ENCODE measurements at places on chromosomes 11 and 22.

GRCh38 chr11:5246772-5247471, 2.7 kb downstream of the HBG1 start:
- no peak for DNase-seq

DNA sequence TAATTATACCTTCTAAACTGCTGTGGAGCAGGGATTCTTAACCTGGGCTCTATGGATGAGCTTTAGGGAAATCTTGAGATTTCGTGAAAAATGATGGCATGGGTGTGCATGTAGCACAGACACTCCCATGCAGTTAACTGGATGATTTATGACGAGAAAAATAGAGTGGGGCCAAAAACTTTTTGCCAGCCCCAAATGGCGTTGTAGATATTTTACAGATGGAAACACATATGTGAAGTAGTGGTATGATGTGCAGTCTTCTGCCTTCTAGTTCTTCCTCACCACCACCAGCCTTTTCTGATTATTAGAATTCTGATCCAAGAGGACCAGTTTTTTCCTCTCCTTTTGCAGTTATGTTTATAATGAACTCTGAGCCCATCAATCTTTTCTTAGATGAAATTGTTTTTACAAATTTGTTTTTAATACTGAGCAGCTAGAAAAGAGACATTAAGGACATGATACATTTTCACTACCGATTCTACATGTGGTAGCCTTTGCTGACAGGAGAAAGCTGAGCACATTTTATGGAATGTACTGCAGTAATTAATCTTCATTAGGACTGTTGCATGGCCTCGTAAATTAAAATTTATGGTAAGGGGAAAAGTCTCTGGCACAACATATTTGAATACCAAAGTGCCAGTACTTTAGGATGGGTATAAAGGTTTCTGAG, 261.4 kb downstream of the DDX10 start:
- no peak for DNase-seq

DNA sequence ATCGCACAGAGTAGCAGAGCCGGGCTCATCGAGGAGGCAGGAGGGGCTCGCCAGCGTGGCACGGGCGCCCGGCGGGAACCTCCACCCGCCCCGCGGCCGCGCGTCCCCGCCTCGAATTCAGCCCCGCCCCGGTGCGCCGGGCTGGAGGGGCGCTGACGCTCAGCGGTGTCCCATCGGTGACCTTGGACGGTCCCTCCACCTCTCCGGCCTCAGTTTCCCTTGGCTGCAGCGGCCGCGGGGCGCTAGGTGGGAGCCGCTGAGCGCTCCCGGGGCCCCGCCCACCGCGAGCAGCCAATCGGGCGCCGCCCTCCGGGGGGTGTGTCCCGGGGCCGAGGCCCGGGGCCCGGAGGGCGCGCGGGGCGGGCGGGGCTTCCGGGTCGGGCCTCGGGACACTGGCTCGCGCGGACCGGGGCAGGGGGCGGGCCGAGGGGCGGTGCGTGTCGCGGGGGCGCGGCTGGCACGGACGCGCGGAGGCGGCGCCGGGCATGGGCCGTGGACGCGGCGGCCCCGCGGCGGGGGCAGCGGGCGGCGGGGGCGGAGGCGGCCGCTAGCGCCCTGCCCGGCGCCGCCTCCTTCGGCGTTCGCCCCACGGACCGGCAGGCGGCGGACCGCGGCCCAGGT, at the start of gene PPARA:
Gene PPARA, plus strand, starts transcription at position 493 of the 621 bp plus-strand sequence. CDS start 47,858 bp downstream, outside the sequence.
- peak; percentile 77 for DNase-seq

- no peak for DNase-seq
These were observed 201.2 kb upstream of the TMEM45B start for GRCh38 chr11:129614256-129614944.

DNA sequence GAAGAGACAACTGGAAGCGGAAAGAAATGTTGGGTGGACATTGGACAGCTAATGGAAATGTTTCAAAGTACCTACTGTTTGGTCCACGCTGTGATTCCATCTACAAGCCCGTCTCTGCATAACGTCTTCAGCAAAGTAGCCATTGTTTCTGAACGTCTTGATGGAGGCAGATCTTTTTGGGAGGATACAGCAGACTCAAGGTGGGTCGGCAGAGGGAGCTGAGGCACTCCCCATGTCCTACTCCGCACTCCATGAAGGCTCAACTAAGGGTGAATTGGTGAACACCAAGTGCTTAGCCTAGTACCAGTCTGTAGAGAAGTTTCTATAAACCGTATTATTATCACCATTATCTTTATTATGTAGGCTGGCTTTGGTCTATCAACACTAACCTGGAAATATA, 45.8 kb downstream of the PRR5L start:
- DNase-seq, result no peak

- DNase-seq, result no peak
These were observed 220.5 kb upstream of the CADM1 start for GRCh38 chr11:115724666-115725065.

GRCh38 chr11:114713756-114714155, 35.4 kb downstream of the NXPE2 start:
- DNase-seq, result no peak

DNA sequence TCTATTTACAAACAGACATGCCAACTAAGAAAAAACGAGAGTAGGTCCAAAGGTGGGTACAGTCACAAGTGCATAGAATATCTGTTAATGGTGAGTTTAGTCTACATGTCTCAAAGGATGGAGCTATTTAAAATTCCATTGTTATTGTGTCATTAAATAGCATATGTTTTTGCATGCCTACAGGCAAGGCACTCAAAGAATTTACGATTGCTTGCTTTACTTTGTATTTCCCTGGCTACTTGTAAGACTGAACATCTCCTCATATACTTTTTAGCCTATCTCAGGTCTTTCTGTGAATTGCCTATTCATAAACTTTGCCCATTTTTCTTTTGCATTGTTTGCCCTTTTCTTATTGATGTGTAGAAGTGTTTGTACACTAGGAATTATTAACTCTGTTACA, 39.7 kb downstream of the DEUP1 start:
- DNase-seq, result no peak

DNA sequence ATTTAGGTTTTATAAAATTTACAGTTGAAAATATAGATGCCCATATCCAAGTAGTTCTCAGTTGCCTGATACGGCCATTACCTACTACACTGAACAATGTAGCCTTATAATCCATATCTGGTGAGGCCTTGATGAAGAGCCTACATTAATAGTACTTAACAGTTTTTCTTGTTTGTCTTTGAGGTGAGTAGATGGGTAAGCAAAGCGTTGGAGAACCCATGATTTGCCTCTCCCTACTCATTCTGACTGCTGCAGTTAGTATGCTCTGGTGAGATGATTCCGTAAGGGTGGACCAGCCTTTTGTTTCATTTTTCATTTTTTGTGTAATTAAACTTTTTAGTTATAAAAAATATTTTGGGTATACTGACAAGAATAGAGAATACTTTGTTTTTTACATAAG, 11.4 kb downstream of the PAAF1 start:
- DNase-seq, result no peak

DNA sequence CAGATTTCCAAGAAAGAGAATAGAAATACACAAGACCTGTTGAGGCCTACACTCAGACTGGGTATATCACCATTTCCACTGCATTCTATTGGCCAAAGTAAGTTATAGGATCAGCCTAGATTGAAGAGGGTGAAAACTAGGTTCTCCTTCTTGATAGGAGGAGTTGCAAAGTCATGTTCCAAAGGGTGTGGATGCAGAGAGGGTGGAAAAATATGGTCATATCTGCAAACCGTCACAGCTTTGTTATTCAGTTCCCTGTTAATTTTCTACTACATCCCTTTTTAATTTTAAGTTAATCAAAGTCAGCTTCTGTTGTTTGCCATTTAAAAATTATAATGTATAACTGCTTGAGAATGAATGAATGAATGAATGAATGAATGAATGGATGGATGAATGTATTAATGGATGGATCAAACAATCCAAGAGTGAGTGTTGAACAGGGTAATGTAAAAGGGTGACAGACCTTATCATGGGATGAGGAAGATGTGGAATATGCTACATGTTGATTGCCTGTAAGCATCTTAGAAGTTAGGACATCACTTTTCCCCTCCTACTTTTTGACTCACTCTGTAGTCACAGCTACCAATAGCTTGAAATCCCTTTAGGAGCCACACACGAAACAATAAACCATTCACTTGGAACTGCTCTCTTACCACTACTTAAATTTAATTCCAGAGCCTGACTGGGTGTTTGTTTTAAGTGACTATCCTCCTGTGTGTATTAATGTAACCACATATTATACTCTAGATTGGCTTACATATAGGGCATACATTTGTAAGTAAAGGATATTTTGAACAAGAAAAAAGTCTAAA, 121.5 kb downstream of the CCDC34 start:
- no peak for DNase-seq

DNA sequence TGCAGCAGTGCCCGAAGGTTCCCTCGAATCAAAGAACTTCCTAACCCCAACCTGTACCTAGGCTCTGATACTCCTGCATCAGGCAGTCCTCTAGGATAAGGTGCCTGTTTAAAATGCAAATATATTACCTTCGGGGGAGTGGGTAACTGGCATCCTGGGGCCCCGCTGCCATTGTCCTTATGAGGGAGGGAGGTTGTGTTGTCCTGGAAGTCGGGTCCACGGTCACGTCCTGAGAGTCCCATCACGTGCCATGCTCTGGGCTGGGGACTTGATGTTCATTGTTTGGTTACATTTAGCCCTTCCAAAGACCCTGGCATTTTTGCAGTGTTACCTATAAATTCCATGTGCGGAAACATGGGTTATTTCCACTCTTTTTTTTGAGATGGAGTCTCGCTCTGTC, 67.6 kb downstream of the PARVB start:
- DNase-seq, result no peak

GRCh38 chr22:26588729-26589366, 1.1 kb downstream of the TPST2 start:
- DNase-seq, result no peak

GRCh38 chr22:29710922-29711593, 8.7 kb upstream of the CABP7 start:
- no peak for DNase-seq

DNA sequence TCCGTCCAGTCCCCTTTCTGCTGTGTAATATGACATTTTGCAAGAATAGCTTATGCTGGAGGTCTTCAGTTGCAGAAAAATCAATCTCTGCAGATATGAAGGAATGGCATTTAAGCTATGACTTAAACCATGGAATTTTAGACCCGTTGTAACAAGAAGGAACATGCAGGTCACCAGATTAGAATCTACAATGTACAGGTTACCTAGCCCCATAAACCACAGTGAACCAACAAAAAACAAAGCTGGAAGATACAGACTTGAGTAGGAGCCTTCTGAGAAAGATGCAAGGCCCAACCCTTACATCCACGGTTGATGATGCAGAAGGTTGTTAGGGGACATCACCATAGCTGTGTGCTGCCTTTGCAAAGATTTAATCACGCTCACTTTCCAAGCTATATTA, 132.5 kb downstream of the WT1 start:
- DNase-seq, result no peak

DNA sequence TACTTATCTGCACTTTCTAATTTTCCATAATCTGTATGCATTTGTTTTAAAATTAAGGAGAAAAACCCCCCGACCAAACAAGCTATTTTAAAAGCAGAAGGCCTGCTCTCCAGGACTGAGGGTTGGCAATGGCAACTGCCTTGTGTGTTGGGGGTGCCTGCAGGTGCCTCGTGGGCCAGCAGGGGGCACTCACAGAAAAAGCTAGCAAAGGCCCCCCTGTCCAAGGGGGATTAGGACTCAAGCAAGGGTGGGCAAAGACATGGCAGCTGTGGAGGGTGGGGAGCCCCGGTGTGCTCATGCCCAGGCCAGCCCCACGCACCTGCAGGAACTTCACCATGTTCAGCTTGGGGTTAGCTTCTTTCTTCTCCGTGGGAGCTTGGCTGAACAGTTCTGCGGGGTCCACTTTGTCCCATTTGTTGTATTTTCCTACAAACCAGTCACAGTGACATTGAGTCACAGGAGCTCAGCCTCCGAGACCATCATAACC, 10.3 kb downstream of the TOP3B start:
- DNase-seq, result peak; percentile 44

GRCh38 chr11:17457396-17458173, 19.1 kb downstream of the ABCC8 start:
- no peak for DNase-seq

DNA sequence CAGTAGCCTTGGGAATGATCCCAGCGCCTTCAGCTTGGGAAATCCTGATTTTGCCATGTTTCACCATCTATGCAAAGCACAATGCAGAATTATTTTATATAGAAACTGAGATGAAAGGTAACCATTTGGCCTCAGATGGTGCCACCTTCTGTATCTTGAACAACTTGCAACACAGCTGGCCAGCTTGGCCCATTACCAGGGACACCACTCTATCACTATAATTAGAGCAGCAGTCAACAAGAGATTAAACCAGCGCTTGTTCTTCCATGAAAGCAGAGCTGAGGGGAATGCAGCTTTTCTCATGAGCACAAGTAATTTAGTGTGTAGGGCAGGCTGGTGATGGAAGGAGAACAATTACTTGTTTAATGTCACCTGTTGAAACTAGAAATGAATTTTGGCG, 6.7 kb upstream of the ZDHHC13 start:
- DNase-seq, result no peak

GRCh38 chr11:87300640-87301380, 263.1 kb downstream of the TMEM135 start:
- no peak for DNase-seq

- no peak for DNase-seq
These were observed 10.9 kb downstream of the VPS26B start for GRCh38 chr11:134235399-134235798.

- DNase-seq, result no peak
These were observed 17.3 kb upstream of the DGCR8 start for GRCh38 chr22:20062766-20063083.

GRCh38 chr11:67442504-67443404, 522 bp downstream of the CORO1B start:
- DNase-seq, result no peak

- no peak for DNase-seq
These were observed 1334.4 kb downstream of the LRRC4C start for GRCh38 chr11:40125054-40125453.

- peak; percentile 31 for DNase-seq
These were observed at the start of gene PNPLA5 for GRCh38 chr22:43891360-43892182. TSS of gene PNPLA5 (minus strand) at chr22:43892013. CDS start at chr22:43891880, 133 bp downstream.

DNA sequence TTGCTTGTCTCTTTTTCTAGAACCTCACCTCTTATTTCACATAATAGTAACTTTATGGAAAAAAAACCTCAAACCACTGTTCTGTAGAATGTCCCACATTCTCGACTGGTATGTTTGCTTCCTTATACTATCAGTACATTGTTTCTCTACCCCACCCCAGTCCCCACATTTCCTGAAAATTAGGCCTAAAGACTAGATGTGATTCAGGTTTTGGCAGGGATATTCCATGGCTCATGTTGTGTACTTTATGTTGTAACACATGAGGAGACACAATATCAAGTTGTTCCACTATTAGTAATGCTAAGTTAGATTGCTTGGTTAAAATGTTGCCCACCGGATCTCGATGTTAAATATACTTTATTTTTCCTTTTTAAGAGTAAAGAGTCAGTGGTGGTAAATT, 34.7 kb downstream of the DDIAS start:
- DNase-seq, result no peak

- no peak for DNase-seq
These were observed 56.2 kb downstream of the BRD1 start for GRCh38 chr22:49771266-49772065.

DNA sequence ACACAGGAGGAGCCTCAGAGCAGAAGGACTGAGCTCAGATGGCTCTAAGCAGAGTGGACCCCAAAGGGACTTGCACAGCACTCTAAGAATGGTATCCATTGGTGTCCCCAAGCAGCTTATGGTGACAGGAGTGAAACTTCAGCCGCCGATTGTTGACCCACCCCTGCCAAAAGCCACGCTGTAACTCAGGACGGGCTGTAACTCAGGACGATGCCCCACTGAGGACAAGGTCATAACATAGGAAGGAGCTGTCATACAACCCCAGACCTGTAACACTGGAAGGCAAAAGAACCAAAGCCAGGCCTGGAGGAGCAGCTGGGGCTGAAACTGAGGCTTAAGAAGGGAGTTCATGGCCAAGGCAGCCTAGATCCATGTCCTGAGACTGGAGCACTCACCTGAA, 14.2 kb downstream of the CD59 start:
- no peak for DNase-seq
